ENCODE measurements at places on chromosomes 3 and 15.
A peak's percentile ranks its signal among the peaks of the same experiment; 100 is the strongest.

DNA sequence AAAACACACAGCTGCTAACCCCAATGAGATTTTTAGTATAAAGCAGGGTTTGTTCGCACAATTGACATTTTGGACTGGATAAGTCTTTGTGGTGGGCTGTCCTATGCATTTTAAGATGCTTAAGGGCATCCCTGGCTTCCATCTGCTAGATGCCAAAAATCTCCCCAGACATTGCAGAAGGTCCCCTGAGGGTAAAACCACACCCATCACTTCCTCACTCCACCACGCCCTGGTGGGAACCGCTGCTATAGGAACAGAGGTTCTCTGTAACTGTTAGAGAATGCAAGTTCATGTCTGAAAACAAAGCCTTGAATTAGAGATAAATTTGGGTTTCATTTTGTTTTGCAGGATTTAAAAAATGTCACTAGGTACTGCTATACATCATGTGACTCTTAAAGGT is 67.7 kb downstream of the ARHGEF26 start:
- DNase-seq: no peak

DNA sequence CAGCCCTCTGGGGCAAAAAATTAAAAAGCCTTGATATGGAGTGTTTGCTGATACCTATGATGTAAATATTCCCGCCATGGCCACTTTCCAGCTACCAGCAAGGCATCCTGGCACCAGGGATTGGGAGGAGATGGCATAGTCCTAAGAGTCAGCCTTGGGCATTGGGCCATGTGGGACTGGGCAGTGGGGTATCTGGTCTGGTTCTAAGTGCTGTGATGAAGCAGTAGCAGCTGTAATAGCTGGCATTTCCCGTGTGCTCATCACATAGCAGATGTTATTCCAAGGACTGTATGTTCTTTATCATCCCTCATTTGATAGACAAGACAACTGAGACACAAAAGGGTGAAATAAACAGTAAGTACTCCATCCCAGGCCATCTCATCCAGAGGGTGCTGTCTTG is 6.9 kb upstream of the SACM1L start:
- no peak for DNase-seq

DNA sequence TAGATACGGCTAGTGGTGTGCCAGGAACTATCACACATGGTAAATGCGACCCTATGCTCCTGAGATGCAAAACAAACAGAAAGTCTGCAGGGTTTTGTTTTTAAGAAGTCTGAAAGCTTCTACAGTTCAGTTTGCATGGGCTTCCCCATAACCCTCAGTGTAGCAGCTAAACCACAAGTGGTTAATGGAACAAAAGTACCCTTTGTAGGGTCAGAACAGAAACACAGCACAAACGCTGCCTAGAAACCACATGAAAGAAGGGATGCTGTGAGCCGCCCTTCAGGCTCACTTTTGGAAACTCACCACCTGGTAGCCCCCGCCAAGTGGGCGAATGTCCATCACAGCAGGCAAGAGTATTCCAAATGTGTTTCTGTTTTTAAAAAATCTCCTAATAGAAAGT is 46.2 kb downstream of the CTDSPL start:
- peak; percentile 18 for DNase-seq

- peak; percentile 54 for DNase-seq
Measured at GRCh38 chr3:128078322-128078721, 26.1 kb downstream of the SEC61A1 start.

- DNase-seq: peak; percentile 41
Measured at GRCh38 chr3:171260466-171260865, 199.7 kb downstream of the TNIK start.

DNA sequence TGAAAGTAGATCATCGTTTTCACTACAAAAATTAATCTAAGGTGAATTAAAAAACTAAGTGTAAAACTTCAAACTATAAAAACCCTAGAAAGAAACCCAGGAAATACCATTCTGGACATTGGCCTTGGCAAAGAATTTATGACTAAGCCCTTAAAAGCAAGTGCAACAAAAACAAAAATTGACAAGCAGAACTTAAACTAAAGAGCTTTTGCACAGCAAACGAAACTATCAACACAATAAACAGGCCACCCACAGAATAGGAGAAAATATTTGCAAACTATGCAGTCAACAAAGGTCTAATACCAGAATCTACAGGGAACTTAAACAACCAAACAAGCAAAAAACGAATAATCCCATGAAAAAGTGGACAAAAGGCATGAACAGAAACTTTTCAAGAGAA is 302.0 kb downstream of the CHST2 start:
- DNase-seq: no peak

- no peak for DNase-seq
Measured at GRCh38 chr3:33419948-33420347, 20.3 kb downstream of the UBP1 start.

- DNase-seq: no peak
Measured at GRCh38 chr3:79326642-79327041, 441.2 kb downstream of the ROBO1 start.

GRCh38 chr3:111362381-111363009 is 179.5 kb upstream of the CD96 start:
- DNase-seq: no peak

GRCh38 chr3:13710251-13710650 is 161.3 kb downstream of the FBLN2 start:
- no peak for DNase-seq

GRCh38 chr15:40512440-40512839 is 41.7 kb downstream of the CHST14 start:
- no peak for DNase-seq

- no peak for DNase-seq
Measured at GRCh38 chr3:129034642-129035041, 25.9 kb upstream of the GP9 start.

- no peak for DNase-seq
Measured at GRCh38 chr3:179194931-179195330, 46.8 kb downstream of the PIK3CA start.

All from DMS79 treated with DMSO at 0.1 percent for 48 hours (cell line).